ENCODE measurements at places on chromosomes 5 and 9.
A peak's percentile ranks its signal among the peaks of the same experiment; 100 is the strongest.

DNA sequence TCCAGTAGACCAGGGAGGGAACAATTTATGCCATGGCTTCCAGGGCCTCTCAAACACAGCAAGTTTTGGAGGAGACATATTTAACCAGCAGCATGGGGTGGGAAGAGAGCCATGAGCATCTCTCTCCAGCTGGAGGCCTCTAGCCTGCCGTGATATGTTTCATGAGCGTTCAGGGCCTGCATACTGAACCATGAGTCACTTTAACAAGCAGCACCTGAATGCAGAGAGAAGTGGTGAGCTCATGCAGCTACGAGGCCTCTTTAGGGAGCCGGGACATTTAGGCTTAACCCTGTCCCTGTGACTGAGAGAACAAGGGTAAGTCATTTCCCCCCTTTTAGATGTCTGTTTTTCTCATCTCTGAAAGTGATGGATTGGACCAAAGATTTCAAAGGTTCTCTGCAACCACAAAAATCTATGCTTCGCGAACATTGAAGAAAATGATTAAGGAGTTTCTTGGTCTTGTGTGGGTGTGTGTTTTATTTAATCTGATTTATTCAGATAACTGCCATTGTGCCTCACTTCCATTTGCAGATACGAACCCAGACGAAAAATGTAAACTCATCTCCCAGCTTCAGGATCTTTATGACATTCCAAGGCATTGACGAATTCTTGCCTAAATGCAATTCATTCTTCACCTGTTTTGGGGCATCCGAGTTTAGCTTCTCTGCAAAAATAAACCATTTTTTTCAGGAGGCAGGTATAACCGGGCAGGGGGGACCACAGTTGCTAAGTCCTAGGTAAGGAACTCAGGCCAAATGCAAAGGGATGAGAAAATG is 157.0 kb downstream of the GABBR2 start:
- no peak for DNase-seq

- no peak for DNase-seq
Measured at GRCh38 chr9:121656941-121657470, 5.6 kb downstream of the DAB2IP start.

DNA sequence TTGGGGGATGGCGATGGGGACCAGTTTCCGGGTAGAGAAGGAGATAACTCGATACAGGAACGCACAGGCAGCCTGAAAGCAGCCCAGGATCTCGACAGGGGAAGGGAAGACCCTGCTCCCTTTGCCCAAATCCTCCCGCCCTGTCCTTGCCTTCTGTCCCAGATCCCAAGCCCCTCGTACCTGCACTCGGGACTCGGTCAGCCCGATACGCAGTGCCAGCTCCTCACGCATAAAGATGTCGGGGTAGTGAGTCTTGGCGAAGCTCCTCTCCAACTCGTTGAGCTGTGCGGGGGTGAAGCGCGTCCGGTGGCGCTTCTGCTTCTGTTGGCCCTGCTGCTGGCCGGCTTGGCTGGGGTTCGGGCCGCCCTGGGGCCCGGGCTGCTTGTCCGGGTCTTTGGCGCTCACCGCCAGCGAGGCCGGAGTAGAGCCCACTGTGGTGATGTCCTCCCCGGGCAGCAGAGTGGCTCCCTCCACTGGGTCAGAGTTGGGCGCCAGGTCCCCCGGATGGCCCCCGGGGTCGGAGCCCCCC is 1.8 kb downstream of the OTP start:
- DNase-seq = no peak

- peak; percentile 10 for DNase-seq
Measured at GRCh38 chr5:81232464-81233079, 550 bp upstream of the CKMT2 start.

- no peak for DNase-seq
Measured at GRCh38 chr9:127810378-127811187, 7.9 kb downstream of the FPGS start.

- no peak for DNase-seq
Measured at GRCh38 chr9:72443855-72444254, 77.6 kb upstream of the TMC1 start.

DNA sequence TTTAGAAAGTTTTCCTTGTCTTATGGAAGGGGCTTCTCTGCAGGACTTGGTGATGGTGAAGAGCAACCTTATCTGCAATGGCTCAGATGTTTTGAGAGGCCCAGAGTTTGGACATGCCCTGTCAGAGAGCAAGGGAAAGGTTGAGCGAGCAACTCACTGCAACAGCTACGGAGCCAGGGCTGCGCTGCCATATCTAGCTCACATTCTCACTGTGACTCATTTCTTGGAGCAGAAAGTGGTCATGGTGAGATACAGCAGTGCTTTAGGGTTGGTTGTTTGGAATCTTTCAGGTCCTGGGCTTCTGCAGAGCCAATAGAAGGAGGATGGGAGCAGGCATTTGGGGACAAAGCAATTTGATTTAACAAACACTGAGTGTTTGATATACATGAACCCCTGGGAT is 12.3 kb downstream of the GLRA1 start:
- no peak for DNase-seq

DNA sequence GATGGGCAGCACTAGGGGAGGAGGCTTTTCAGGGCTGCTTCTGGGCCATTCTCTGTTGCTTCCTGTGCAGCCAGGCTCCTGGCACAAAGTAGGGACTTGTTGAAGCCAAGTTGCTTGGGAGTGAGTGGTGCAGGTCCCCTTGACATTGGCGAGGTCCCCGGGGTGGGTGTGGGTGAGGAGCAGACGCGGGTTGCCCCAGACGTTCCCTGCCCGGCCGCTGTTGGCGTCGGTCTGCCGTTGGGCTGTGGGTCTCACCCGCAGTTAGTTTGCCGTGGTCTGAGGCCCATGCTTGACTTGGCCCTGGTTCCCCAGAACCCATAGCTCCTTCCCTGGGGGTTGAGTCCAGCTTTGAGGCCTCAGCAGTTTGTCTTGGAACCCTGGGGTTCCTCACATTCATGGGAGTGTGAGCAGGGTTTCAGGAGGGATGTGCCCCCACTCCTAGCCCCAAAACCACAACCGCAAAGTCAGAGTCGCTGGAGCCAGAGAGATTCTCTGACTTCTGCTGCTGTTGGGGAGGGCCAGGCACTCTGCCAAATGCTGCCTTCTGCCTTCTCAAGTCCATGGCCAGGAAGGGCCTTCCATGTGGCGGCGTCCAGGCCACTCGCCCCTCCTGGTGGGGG is 77.5 kb downstream of the RXRA start:
- peak; percentile 12 for DNase-seq

- DNase-seq = no peak
Measured at GRCh38 chr9:95516221-95516733, 494 bp downstream of the PTCH1 start.

DNA sequence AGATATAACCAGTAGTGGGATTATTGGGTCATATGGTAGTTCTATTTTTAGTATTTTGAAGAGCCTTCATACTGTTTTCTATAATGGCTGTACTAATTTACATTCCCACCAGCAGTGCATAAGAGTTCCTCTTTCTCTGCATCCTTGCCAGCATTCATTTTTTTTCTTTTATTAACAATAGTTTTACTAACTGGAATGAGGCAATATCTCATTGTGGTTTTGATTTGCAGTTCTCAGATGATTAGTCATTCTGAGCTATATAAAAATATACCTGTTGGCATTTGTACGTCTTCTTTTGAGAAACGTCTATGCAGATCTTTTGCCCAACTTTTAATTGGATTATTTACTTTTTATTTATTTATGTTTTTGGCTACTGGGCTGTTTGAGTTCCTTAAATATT is 1579.3 kb upstream of the CDH6 start:
- no peak for DNase-seq

- DNase-seq = peak; percentile 91
Measured at GRCh38 chr5:9924614-9925013, 294.5 kb upstream of the TAS2R1 start.

GRCh38 chr5:176438959-176439757 is 9.0 kb upstream of the FAF2 start:
- no peak for DNase-seq

- DNase-seq = no peak
Measured at GRCh38 chr9:4967523-4967922, 17.5 kb upstream of the JAK2 start.

DNA sequence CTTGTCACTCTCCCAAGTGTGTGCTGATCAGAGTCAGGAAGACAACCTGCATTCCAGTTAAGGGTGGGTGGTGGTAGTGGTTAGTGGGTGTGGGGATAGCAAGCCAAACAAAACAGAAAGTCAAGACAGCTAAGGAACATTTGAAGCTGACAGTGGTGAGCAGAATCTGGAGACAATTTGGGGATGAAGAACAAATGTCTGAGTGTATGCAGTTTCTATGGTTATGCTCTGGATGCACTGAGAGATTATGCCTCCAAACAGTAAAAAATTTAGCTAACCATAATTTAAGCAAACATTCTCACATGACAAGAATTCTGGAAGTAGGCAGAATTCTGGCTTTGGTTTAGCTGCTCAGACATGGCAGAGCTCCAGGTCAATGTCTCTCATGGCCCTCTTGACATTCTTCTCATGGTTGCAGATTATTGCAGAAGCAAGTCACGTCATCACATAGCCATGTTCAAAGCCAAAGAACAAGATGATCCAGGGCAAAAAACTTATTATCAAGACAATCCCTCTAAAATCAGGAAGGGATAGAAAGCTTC is 148.7 kb downstream of the LURAP1L start:
- DNase-seq = peak; percentile 24

- DNase-seq = no peak
Measured at GRCh38 chr5:110031402-110032140, 341.8 kb downstream of the MAN2A1 start.

- no peak for DNase-seq
Measured at GRCh38 chr5:181205761-181206649, 1.0 kb upstream of the TRIM7 start.

DNA sequence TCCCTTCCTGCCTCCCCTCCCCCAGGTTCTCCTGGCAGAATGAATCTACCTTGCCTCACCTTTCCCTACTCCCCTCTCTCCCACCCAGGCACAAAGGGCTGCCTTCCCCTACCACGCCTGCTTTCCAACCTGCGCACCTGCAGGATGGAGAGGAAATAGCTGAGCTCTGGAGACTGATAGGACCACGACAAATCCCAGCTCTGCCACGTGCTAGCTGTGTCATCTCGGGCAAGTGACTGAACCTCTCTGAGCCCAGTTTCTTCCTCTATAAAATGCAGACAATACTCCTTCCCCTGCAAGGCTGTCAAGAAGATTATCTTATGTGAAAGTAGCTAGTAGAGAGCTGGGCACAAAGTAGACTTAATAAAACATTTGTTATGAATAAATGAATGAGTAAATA is 31.2 kb upstream of the PTGS1 start:
- DNase-seq = no peak

DNA sequence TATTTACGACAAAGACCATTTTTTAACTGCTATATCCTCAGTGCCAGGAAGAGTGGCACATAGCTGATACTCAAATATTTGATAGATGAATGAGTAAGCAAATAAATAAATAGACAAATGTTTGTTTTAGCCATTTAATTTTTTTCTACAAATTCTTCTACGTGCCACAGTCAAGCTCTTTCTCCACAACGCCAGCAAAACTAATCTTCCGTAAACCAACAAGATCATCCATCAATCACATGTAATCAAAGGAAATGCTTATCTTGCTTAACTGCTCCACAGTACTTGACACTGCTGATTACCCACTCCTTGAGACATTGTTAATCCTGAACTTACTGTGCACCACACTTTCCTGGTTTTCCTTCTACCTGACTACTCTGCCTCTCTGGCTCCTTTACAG is 136.7 kb downstream of the EDIL3 start:
- no peak for DNase-seq

DNA sequence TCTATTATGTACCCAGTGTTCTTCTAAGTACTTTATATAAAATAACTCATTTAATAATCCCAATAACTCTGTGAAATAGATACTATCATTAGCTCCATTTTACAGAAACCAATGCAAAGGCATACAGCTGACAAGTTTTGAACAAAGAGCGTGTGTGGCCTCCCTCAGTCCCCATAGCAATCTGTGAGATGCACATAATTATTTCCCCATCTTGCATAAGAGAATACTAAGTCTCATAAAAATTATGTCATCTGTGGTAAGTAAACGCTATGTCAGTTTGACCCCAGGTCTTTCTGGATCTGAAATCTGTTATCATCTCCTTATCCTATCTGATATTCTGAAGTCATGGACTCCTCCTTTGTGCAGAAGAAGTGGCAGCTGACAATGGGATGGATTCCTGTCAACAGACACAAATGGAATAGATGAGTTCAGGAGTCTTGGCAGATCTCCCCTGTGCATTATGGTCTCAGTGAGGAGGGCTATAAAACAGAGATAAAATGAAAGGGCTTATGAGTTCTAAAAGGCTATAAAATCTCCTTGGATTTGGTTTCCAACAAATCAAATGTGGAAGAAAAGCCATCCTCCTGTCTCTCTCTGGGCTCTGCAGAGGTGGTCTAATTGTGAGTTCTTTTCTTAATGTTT is 162.5 kb upstream of the TLE4 start:
- DNase-seq = no peak

- DNase-seq = peak; percentile 74
Measured at GRCh38 chr5:35803191-35803651, 53.5 kb upstream of the IL7R start.

- DNase-seq = no peak
Measured at GRCh38 chr5:100693481-100693880, 158.3 kb downstream of the FAM174A start.

- no peak for DNase-seq
Measured at GRCh38 chr5:36416605-36417004, 114.9 kb upstream of the RANBP3L start.

GRCh38 chr9:16598316-16598715 is 272.2 kb downstream of the BNC2 start:
- no peak for DNase-seq

DNA sequence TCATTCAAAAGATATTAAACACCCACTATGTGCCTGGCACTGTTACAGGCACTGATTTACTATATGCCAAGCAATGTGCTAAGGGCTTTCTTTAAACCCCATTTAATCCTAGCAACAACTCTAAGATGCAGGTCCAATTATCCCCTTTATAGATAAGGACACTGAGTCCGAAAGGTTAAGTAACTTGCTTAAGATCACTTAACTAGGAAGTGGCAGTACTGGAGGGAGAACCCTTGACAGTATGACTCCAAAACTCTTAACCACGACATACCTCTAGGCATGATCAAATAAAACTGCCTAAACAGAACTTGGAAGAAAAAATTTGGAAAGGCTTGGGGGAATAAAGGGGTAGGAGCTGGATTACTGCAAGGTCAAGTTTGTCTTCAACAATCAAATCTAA is 1.7 kb downstream of the RAB14 start:
- DNase-seq = no peak

DNA sequence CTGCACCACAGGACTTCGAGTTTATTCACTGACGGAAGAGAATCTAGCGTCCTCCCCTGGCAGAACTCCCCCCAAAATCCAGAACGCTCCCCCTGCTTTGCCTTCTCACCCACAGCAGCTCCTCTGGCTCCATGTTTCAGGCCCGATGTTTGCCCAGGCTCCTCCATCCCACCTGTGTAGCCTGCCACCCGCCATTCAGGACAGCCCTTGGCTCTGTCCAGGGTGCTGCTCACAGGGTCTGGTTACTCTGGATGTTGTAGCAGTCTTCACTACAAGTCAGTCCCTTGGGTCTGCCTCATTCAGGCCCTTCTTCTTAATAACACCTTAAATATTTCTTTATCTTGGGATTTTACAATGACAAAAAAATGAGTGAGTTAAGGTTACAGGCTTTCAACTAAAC is 41.3 kb upstream of the SV2C start:
- no peak for DNase-seq
